ENCODE measurements at places on chromosomes 12 and 14. TPM values are rescaled to one million over a fixed set of nuclear protein-coding genes. Genes with fewer than 3 reads are reported as not detected.

TXNDC16 gene
- total RNA-seq, result 5.1 TPM

GLIPR1L2 gene
- total RNA-seq, result 3.3 TPM

KIF26A gene
- not detected for total RNA-seq

SDR9C7 gene
- total RNA-seq, result not detected

LRRIQ1 gene
- not detected for total RNA-seq

SIX6 gene
- not detected for total RNA-seq
